HuH-7.5 (cell line): ENCODE measurements at places on chromosomes 13 and 19.

DNA sequence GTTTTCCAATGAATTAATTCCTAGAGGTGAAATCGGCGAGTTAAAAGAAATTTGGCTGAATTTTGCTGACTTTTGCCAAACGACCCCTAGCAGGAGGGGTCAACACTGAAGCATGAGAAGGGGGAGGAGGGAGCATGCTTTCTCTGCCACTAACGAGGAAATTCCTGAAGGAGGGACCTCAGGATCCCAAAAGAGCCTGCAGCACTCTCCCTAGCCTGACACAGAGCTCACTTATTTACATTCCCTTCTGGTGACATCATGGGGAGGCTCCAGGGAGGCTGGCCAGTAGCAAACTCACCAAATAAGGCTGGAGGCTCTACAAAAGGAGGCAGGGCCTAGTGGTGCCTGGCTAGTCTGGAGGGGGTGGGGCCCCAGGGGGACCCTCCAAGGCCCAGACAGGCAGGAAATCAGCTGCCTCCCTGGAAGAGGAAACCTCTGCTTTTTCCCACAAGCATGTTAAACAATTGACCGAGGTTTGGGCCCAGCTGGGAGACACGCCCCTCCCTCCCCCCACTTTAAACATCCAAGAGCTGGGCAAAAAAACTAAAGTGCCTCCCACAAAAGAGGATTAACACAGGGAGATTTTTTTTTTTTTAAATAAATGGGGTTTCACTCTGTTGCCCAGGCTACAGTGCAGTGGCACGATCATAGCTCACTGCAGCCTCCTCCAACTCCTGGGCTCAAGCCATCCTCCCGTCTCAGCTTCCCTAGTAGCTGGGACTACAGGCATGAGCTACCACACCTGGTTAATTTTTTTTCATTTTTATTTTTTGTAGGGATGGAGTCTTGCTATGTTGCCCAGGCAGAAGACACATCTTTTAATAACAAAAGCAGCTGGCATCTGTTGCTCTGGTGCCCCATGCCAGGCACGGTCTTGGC lies 2.1 kb downstream of the DAPK3 start:
- DNase-seq, result peak; percentile 96

DNA sequence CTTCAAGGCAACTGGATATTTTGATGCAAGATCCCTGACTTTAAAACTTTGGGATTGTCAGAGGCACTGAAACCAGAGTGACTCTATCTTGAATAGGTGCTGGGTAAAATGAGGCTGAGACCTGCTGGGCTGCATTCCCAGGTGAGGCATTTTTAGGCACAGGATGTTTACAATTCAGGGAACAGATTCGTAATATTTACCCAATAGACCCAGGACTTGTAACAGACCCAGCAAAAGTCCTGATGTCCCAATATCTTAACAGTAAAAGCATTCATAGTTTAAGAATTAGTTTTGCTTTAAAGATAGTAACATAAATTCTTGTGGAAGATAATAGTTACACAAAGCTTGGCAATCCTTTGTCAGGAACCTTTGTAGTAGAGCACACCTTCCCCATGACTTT lies 166.2 kb downstream of the FGF14 start:
- no peak for DNase-seq

DNA sequence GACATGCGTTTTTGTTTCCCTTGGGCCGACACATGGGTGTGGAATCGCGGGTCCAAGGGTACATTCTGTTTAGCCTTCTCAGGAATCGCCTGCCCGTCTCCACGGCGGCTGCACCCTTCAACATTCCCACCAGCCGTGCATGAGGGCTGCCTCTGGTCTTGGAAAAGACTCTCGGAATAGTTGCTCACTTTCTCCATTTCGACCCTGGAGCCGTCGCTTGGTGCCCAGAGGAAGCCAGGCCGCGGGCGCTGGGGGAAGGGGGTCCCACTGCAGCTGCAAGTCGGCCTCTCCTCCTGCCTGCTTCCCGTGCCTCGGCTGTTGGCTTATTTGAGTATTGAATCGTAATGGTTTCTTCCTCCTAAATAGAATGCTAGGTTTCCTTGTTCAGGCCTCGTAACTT lies 51.5 kb downstream of the KDM4B start:
- DNase-seq, result no peak

DNA sequence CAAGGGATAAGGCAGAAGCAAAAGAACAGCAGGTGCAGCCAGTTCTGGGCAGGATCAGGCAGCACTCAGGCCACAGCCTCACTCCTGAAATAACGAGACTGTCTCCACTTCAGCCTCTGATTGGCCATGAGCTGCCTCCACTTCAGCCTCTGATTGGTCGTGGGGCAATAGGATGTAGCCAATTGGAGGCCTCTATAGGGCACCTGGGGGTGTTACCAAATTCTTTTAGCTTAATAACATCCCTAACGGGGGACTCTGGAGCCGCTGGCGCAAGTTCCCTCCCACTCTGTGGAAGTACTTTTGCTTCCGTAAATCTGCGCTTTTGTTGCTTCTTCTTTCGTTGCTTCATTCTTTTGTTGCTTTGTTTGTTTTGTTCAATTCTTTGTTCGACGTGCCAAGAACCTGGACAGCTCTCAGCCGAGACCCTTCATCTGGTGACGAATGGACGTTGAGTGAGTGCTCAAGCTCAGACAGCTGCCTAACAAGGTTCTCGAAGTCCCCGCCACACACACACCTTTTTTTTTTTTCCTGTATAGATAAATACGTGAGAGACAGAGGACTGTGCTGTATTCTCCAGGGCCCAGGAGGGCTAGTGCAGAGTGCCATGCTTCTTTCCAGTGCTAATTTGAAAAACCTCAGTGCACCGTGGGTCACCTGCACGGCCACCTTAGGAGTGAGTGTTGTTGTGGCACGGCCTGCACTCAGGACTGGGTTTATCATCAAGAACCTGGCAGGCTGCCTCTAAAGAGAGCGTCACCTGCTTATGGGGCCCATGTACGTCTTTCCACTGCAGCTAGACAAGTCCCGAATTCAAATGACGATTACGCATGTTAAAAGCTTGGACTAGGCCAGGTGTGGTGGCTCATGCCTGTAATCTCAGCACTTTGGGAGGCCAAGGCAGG lies 32.0 kb upstream of the TUBGCP3 start:
- DNase-seq, result no peak

GRCh38 chr19:34998777-34999497 lies 1.2 kb upstream of the GRAMD1A start:
- DNase-seq, result peak; percentile 75

- DNase-seq, result no peak
Measured at GRCh38 chr19:1799695-1800342, 12.3 kb downstream of the ATP8B3 start.

DNA sequence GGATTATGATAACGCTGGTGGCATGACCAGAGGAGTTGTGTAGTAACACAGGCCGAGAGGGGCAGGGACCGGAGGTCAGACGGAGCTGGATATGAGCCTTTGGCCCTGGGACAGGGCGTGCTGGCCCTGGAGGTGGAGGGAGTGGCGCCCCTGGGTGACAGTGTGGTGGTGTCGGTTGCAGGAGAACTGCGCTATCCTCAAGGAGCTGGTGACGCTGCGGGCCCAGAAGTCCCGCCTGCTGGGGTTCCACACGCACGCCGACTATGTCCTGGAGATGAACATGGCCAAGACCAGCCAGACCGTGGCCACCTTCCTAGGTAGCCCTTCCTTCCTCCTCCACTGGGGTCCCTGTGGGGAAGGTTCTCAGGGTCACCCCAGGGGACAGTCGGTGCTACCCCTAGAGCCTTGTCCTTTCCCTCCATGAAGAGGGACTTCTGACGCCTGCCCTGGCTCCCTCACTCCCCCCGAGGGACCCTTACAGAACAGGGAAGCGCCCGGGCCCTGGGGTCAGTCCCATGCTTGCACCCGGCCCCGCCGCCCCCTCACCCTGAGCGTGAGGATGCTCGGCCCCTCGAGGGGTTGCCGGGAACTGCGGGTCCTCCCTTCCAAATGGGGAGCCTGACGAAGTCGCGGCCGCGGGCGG lies 12.8 kb upstream of the ZNF554 start:
- DNase-seq, result no peak

- no peak for DNase-seq
Measured at GRCh38 chr13:59416561-59416960, 747.2 kb downstream of the DIAPH3 start.

DNA sequence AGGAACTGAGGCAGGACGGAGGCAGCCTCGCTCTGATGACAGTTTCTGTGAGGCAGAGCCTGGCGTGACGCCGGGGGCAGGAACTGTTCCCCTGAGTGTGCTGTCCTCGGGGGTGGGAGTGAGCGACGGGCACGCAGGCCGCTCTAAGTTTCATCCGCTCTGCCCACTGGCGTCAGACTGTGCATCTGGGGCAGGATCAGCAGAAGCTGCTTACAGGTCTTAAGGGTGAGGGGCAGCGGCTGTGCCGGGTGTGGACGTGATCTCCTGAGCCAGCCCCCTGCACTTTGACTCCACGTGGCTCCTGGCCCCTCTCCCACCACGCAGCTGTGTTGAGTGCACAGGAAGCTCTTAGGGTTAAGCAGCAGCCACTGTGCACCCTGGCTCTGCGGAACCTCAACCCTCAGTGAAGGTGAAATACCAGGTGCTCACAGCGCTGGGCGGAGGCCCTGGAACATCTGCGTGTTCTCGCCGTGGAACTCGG lies 1.5 kb downstream of the GRK1 start:
- DNase-seq, result no peak

GRCh38 chr13:62337109-62337880 lies 921.6 kb upstream of the PCDH20 start:
- no peak for DNase-seq

DNA sequence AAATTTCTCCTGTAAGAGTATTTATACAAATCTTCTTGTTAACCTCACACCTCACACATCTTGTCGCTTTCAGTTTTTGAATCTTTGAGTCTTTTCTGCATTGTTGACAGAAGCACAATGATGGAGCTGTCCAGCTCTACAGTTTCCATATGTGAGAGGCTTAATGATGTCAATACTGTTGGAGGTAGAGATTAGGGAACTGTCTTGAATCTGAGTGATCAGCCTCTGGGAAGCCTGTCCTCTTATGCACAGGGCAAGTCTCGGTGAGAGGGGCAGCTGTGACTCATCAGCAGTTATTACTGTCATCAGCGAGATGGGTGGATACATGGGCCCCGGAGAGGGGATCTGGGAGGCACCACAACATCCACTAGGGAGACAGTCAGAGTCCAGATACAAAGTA lies 4.6 kb upstream of the ITGBL1 start:
- DNase-seq, result no peak

- no peak for DNase-seq
Measured at GRCh38 chr13:70023516-70023915, 84.1 kb upstream of the ATXN8OS start.

DNA sequence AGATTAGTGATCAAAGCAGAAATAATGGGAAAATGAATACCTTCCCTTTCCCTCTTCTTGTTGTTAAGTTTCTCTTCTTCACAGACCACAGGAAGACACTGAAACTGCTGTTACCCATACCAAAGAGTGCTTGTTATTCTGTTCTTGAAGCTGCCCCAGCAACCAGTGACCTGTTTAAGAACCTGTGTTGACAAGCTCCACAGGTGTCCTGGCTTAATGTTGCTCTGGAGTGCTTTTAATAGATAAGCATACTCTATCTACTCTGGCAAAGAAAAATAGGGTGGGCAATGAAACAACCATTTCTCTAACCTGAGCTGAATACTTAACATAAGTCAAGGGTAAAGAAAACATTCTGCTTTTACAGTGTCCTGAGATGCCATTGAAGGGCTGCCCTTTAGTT lies 506.7 kb upstream of the GPC6 start:
- no peak for DNase-seq

GRCh38 chr13:62626771-62627170 lies 1211.1 kb upstream of the PCDH20 start:
- DNase-seq, result no peak

DNA sequence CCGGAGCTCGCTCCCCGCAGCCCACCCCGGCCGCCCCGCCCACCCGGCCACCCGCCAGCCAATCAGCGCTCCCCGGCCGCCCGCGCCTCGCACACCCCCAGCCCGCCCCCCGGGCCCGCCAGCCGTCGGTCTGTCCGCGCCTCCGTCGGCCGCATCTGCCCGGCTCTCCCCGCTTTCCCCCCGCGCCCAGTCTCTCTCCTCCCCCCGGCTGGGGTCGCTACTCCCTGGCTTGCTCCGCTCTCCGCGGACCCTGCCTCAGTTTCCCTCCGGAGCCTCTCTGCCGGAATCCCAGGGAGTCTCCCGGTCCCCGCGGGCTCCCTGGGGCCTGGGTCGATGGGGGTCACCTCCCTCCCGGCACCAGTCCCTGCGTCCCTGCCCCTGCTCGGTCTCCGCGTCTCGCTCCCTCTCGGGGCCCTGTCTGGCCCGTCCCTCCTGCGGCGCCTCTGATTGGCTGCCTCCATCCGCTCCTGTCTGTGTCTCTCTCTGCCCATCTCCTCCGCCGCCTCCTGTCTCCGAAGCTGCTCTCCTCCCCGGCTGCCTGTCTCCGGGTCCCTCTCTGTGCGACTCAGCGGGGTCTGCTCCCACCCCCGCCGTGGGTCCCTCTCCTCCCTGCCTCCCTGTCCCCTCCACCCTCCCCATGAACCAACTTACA lies 484 bp downstream of the IL11 start:
- peak; percentile 93 for DNase-seq

DNA sequence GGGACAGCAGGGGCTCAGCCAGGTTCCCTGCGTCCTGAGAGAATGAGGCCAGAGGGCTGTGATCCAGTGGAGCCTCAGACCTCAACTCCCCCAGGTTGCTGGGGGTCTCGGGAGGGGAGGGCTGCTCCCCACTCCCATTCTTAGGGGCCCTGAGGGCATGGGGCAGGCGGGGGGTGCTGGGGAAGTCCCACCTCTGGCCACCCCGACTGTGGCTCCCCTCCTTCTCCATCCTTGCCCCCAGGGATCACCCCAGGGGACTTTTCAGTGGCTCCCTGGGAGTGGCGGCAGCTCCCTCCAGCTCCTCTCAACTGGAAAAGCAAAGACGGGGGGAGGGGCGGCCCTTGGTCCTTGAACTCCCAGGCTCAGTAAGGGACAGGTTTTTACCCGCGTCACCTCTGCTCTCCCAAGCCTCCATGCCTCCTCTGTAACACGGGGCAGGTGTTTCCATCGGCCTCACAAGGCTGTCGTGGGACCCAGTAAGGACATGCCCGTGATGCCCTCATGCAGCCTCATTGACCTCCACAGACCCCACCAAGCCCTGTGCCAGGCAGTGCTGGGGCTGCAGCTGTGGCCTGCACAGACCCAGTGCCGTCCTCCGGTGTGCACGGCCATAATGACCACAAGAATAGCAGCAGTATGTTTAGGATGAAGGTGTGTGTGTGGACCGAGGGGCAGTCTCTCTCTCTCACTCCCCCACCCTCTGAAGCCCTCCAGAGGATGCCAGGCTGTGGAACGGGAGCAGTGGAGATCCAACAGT lies 11.6 kb upstream of the TOMM40 start:
- no peak for DNase-seq

GRCh38 chr13:31503626-31504025 lies 235.7 kb upstream of the RXFP2 start:
- no peak for DNase-seq

DNA sequence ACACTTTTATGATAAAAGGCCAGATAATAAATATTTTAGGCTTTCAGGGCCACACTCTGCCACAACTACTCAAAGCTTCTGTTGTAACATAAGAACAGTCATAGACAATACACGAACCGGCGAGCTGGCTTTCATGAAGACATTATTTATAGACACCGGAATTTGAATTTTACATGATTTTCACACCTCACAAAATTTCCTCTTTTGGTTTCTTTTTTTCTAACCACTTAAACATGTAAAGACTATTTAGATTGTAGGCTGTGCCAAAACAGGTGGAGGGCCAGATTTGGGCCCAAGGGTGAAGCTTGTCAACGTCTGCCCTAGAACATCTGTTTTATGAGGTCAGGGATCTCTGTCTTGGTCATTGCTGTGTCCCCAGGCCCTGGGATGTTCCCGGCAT lies 29.7 kb upstream of the FXYD3 start:
- no peak for DNase-seq

GRCh38 chr19:55118401-55118991 lies 1.1 kb upstream of the PPP1R12C start:
- DNase-seq, result no peak
